ENCODE measurements at places on chromosomes 13 and 19. TPM values are rescaled to one million over a fixed set of nuclear protein-coding genes. Genes with fewer than 3 reads are reported as not detected.

The MAG gene
- not detected for total RNA-seq

The MLLT1 gene
- total RNA-seq: 27.6 TPM

The CALM3 gene
- 127 TPM for total RNA-seq

DNA sequence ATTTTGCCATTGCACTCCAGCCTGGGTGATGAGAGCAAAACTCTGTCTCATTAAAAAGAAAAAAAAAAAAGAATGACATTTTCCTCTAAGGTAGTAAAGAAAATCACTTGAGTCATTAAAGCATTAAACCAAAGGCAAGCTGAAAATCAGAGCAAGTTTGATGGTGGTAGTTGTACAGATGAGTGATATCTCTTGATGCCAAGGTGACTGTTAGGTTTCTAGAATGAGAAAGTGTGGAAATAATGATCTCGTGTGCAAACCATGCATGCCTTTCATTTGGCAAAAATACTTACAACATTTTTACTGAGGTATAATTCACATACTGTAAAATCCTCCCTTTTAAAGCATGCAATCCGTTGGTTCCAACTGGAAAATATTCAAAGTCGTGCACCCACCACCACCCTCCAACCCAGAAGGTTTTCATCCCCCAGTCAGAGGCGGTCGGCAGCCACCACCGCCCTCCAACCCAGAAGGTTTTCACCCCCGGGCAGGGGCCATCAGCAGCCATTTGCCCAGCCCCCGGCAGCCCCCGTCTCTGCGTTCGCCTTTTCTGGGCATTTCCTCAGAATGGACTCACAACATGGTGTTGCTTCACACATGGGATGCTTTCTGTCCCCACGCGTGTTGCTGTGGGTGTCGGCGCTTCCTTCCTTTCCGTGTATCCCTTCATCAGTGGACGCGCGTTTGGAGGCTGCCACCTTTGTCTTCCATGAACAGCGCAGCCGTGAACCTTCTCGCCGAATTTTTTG lies 90.2 kb downstream of the ATP11A start:
- DNase-seq: peak; percentile 31

GRCh38 chr19:16117594-16118033 lies 5.9 kb downstream of the RAB8A start:
- DNase-seq: no peak

- DNase-seq: no peak
Measured at GRCh38 chr13:31982124-31982523, 49.5 kb upstream of the FRY start.

DNA sequence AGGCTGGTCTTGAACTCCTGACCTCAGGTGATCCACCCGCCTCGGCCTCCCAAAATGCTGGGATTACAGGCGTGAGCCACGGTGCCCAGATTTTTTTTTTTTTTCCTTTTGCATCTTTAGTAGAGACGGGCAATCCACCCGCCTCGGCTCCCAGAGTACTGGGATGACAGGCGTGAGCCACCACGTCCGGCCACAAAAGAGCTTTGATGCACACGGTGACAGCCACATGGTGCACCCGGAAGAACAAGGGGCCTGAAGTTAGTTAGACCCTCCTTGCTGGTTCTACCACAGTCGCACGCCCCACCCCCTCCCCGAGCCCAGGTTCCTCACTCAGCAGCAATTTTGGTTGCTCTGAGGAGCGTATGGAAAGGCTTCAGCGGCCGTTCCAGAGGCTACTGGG lies 54.2 kb upstream of the USE1 start:
- no peak for DNase-seq

DNA sequence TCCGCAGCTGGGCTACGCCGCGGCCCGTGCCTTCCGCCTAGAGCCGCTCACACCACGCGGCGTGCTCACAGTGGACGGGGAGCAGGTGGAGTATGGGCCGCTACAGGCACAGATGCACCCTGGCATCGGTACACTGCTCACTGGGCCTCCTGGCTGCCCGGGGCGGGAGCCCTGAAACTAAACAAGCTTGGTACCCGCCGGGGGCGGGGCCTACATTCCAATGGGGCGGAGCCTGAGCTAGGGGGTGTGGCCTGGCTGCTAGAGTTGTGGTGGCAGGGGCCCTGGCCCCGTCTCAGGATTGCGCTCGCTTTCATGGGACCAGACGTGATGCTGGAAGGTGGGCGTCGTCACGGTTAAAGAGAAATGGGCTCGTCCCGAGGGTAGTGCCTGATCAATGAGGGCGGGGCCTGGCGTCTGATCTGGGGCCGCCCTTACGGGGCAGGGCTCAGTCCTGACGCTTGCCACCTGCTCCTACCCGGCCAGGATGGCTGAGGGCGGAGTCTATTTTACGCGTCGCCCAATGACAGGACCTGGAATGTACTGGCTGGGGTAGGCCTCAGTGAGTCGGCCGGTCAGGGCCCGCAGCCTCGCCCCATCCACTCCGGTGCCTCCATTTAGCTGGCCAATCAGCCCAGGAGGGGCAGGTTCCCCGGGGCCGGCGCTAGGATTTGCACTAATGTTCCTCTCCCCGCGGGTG lies 7.4 kb downstream of the DBP start:
- no peak for DNase-seq

- no peak for DNase-seq
Measured at GRCh38 chr19:48493718-48494401, 17.8 kb downstream of the LMTK3 start.

- DNase-seq: no peak
Measured at GRCh38 chr13:33119022-33119781, 103.0 kb downstream of the KL start.

DNA sequence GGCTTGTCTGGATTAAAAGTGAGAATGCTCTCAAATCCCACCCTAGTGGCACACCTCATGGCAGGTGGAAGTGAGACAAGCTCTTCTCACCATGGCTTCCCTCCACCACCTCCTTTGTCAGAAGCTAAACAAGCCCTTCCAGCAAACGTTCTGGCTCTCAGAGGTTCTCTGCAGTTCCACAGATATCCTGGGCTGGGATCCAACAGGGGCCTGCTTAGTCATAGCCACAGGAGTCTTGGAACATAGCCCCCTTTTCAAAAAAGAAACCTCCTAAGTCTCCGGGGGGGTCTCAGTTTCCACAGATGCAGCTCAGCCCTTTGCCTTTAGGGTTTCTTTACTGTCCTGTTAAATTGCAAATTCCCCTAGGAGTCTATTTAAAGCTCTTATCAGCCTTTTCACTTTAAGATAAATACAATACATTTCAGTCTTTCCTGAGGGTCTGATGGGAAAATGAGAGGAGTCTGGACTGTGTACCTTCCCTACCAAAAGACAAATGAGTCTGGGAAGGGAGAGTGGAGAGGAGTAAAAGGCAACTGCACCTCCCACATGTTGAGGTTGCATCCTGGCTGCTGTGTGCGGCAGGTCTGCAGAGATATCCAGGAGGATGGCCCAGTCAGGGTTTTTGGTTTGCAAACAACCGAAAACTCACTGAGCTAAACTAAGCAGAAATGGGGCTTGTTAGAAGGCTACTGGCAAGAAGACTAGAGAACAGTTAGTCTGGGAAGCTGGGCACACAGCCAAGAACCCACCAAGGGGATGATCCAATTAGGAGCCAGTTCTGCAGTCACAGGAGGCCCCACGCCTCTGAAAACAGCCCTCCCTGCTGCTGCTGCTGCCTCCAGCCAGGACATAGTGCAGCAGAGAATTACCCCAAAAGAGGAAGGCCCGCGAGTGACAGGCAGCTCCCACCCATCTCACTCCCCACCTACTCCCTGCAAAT lies 41.4 kb upstream of the SERP2 start:
- no peak for DNase-seq

DNA sequence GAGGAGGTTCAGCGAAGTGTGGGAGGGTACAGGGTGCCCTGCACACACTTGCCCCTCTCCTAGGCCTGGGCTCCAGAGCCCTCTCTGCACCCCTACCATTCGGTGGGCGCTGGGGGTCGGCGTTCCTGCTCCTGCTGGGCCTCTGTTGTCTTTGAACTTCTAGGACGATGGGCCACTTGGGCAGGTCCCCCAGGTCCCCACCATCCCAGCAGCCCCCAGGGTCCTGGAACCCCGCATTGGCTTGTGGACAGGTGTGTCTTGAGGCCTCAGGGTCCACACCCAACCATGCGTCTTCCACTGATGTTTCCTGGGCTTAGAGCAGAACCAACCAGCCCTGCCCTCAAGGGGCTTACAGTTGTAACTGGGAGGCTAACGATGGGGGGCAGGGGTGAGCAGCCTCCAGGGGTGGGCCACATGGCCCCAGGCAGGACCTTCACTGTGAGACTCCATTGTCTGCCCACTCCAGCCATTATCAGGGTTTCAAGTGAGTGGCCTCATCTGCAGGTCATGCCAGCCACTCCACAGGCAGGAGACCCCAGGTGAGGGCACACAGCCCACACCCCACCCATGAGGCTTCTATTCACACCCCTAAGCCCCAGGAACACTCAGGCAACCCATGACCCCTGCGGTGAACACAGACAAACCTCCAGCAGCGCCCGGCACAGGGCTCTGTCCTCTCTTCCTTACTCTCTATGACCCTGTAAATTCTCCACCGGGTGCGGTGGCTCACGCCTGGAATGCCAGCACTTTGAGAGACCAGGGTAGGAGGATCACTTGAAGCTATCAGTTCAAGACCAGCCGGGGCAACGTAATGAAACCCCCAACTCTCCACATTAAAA lies 2.0 kb upstream of the KLF16 start:
- no peak for DNase-seq
